ENCODE measurements at places on chromosomes 1 and 21.

- no peak for DNase-seq
Observed at GRCh38 chr1:19894218-19894617, 12.0 kb downstream of the OTUD3 start.

- peak; percentile 48 for DNase-seq
Observed at GRCh38 chr1:5286244-5286643, 631.8 kb downstream of the AJAP1 start.

GRCh38 chr1:227322376-227322775, 4.1 kb upstream of the CDC42BPA start:
- DNase-seq = no peak

GRCh38 chr1:178408871-178409270, 87.9 kb downstream of the CLEC20A start:
- no peak for DNase-seq

GRCh38 chr1:53545663-53546408, 86.6 kb downstream of the DMRTB1 start:
- no peak for DNase-seq

- no peak for DNase-seq
Observed at GRCh38 chr1:53237638-53238037, 680 bp downstream of the MAGOH start.

GRCh38 chr1:245856944-245857531, 650.0 kb downstream of the SMYD3 start:
- DNase-seq = no peak

DNA sequence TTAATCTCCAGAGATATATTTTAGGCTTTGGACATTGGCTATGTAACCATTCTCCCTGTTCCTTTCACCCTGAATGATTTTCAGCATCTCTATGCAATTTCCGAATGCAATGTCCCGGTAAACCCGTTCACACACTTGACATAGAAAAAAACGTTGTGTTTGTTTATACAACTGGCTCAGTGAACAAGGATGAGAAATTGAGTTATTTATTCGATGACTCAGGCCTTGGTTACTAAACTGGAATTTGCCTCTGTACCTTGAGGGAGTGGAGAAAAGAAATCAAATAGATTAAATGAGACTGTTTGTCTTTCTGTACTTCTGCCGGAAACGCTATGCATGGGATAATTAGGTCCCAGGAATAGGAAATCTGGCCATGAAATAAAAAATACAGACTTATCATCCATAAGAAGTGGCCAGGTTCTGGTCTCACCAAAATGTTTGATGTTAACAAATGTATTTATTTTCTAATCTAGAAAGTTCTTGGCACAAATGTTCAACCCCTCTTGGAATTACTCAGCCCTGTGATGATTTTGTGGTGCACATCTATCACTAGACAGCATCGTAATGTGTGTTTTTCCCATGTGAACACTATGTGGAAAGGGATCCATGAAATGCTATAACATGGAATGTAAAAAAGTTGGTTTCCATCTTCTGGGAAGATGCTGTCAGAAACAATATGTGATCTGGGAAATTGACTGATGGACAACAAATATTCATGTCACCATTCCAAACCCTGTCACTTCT, 253.9 kb downstream of the DUSP10 start:
- DNase-seq = no peak

DNA sequence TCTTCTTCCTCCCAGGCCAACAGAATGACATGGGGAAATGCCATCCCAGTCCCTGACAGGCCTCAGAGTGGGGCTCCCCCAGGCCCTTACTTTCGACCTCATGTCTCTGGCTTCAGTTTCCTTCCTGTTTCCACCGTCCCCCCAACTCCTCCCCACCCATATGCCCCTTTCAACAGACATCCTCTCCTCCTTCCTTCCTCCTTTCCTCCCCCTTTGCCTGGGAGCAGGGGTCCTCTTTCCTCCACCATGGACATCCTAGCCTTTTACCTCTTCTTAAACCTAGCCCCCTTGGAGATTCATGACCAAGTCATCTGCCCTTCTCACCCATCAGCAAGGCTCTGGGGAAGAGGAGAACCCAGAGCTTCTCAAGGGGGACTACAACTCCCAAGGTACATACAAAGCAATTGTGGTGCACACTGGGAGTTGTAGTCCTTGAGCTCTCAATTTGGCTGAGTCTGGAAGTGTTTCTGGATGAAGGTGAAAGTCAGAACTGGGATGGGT, 4.0 kb downstream of the ZBTB7B start:
- peak; percentile 69 for DNase-seq

- peak; percentile 73 for DNase-seq
Observed at GRCh38 chr1:235513495-235514366, 9.5 kb upstream of the B3GALNT2 start.

GRCh38 chr1:232951180-232951579, 769 bp downstream of the NTPCR start:
- DNase-seq = peak; percentile 24

DNA sequence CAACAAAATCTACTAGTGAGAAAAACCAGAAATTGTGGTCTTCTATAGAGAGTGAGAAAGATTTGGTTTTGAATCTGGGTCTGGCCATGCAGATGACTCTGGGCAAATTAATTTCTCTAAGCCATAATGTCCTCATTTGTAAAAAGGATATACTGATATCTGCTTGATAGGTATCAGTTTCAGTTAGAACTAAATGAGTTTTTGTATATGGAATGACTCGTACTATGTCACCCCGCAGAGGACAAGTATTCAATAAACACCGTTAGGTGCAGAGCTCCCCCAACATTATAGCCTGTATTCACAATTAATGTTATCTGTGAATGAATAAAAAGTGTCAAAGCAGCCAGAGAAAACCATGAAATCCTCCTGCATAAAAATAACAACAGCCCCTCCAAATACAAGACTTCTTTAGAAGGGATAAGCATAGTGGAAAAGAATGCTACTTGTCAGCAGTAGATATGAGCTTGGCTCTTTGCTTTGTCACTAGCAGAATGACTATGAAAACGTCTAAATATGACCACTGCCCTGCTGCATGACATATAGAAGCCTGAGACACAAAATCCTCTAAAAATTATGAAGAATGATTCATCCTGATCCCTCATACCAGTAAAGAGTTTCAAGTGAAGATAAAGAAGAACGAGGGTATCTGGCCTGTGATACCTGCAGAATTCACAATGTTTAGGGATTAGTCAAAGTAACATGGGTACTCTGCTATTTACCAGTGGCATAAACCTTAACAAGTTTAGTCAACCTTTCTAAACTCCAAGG, 17.8 kb downstream of the SCAF4 start:
- DNase-seq = no peak

GRCh38 chr1:9823693-9823942, 147 bp downstream of the CLSTN1 start:
- DNase-seq = no peak

GRCh38 chr1:33390542-33390941, 40.4 kb downstream of the PHC2 start:
- no peak for DNase-seq

- no peak for DNase-seq
Observed at GRCh38 chr1:157097692-157098091, 1.9 kb downstream of the ETV3L start.

GRCh38 chr21:46452710-46453109, 6.0 kb upstream of the DIP2A start:
- no peak for DNase-seq

DNA sequence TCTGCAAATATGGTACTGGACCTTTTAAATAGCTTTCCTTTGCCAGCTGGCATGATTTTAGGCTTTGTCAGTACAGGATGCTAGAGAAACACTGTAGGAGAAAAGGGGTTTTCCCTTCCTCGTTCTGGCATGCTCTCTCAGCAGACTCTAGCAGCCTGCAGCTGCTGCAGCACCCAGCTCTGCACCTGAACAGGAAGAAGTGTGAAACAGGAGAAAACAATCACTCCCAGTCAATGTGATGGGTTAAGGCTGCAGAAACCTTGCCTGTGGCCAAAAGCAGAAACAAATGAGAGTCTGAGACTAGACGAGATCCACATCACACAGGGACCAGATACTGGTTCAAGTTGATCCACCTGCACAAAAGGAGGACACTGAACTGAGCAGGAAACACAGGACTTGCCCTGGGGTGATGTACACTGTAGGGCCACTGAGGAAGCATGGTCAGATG, 21.2 kb downstream of the OVGP1 start:
- DNase-seq = peak; percentile 56

GRCh38 chr21:16588433-16588860, 858.7 kb downstream of the USP25 start:
- no peak for DNase-seq

DNA sequence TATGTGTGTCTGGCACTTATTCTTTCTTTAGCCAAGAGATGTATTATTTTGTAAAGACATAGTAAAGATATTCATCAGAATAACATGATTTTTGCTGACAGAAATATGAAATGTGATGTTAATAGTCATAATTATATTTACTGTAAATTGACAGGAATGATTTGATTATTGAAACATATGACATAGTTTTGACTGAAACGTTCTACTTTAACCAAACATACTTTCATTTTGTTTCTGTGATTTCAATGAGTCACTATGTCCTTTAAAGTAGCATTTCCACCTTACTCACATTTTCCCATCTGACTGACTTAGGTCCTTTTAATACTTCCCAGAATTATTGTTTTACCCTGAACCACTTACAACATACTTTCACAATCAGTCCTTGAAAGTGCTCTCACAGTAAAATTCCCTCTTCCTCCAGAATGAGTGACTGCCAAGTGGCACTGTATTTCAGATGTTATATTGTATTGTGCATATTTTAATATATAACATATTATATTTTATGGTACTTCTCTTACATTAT, 437.9 kb downstream of the NCAM2 start:
- DNase-seq = no peak

GRCh38 chr1:67004176-67004575, 49.8 kb downstream of the SLC35D1 start:
- DNase-seq = no peak

- no peak for DNase-seq
Observed at GRCh38 chr21:28975397-28975796, 17.3 kb downstream of the LTN1 start.

DNA sequence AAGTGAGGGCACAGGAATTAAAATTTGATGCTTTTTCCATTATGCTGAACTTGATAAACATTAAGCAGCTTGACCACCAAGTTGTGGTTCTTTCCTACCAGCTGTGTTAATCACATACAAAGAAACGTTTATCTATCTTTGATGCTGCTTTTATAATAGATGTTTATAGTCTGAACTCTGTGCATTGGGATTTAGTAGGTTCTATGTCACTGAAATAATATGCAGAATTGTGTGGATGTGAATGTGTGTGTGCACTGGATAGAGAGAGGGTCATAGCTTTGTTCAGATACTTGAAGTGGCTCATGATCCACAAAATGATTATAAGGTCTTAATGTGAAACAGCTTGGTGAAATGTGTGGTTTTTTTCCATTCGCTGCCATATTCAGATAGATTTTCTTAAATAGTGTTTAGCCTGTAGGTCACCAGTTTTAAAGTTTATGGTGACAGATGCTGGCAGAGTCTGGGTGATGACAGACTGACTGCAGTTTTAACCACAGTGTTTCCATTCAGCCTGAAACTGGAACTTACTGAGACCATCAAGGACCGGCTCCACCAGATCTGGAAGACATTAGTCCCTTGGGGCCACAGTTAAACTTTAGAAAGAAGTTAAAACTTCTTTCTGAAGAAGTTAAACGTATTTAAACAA, 10.2 kb downstream of the DDI2 start:
- no peak for DNase-seq

GRCh38 chr1:51482881-51483280, 36.2 kb downstream of the EPS15 start:
- no peak for DNase-seq

- DNase-seq = no peak
Observed at GRCh38 chr21:27582246-27582947, 615.5 kb upstream of the ADAMTS5 start.

GRCh38 chr21:44872323-44872648, 1.2 kb downstream of the PTTG1IP start:
- no peak for DNase-seq

DNA sequence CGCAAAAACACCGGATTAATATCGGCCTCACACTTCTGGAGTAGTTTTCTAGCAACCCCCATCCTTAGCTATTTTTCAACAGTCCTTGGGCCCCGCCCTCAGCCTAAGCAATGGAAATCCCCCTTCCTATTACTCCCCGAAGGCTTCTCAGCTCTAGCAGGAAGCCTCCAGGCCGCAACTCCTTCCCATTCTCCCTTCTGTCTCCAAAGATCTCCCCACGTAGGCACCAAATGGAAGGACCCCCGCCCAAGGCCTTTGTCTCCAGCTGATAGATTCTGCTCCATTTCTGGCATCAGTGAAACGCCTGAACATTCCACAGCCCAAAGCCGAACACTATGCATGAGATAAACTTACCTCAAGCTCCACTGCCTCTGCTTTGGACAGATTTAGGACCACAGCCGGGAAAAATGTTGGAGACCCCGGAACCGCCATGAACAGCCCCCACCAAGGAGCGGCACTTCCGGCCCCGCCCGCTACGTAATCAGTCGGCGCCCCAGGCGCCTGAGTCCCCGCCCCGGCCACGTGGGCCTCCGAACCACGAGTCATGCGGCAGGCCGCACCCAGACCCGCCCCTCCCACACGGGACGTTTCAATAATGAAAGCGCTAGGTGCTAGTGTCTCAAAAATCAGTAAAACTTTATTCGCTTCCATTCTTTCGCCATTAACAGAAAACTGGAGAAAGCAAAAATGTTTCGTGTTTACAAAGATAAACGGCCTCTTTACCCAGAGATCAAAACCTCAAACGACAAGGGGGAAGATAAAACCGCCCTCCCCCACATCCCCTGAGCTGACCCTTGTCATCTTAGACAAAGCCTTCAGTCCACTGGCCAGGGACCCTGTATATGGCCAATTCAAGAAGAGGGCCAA, at the start of gene NRAS:
Gene NRAS (minus strand): TSS at position 468 of the 867 bp plus-strand sequence. CDS start 611 bp downstream, outside the sequence.
- DNase-seq = peak; percentile 95

- peak; percentile 53 for DNase-seq
Observed at GRCh38 chr1:40948741-40949443, 30.6 kb upstream of the CTPS1 start.

DNA sequence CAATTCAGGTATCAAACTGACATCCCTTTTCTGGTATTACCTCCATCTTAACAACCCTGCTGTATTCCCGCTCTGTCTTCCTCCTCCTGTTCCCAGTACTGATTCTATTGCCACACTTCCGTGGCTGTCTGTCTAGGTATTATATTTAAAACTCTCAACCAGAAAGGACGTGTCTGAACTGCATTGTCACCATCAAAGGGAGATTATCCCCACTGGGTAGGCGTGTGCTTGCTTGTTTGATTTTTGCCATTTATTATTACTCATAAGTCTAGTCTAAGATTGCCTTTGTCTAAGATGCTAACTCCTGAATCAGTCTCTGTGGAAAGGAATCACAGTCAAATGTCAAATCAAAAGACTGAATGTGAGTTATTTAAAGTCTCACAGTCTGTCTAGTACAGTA, 650.1 kb downstream of the KCNT2 start:
- DNase-seq = no peak

GRCh38 chr1:39091845-39092645, 65.9 kb downstream of the NDUFS5 start:
- peak; percentile 66 for DNase-seq

Data from CD4-positive, alpha-beta T cell treated with Interleukin-21 for 1 hour (primary cell).